Hepatocyte (in vitro differentiated cells): ENCODE measurements at places on chromosomes 5 and 9. TPM values are rescaled to one million over a fixed set of nuclear protein-coding genes. Genes with fewer than 3 reads are reported as not detected.

RNF208 gene
- 3.3 and 6.6 TPM in 2 replicates for polyA plus RNA-seq

ORM2 gene
- polyA plus RNA-seq = 80.9 and 136 TPM in 2 replicates

GFI1B gene
- not detected in 2 replicates for polyA plus RNA-seq

SLC34A3 gene
- polyA plus RNA-seq = 2.1 and 4.7 TPM in 2 replicates

MCIDAS gene
- 0.08 TPM in 1 of 2 replicates, not detected in the other for polyA plus RNA-seq

CCDC152 gene
- 26.4 and 46.1 TPM in 2 replicates for polyA plus RNA-seq

TAF11L5 gene
- polyA plus RNA-seq = not detected in 2 replicates

GFPT2 gene
- 44.6 and 46.6 TPM in 2 replicates for polyA plus RNA-seq

GRCh38 chr5:131787736-131788135 is 9.1 kb downstream of the FNIP1 start:
- no peaks in the 10 kb centered on the region for H3K4me1 ChIP-seq
- H3K4me3 ChIP-seq = no peak overlapping the region
- no peak overlapping the region for H3K27ac ChIP-seq
- H3K27me3 ChIP-seq = no peaks in the 10 kb centered on the region

DNA sequence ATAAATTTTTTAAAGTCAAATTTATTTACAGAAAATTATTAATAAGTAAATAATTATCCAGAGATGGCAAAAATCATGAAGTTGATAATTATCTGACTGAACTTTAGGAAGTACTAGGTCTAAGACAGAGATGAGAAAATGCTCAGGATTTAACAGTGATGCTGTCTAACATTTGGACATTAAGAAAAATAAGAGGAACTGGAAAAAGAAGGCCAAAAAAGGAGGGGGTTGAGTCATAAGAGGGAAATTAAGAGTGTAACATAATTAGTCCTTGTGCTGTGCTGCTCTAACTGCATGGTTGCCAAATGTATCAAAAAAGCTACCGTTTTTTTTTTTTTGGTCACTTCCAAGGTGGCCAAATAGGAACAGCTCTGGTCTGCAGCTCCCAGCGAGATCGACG is 35.4 kb upstream of the TUT7 start:
- DNase-seq = no peak
- H3K4me1 ChIP-seq = no peaks in the 10 kb centered on the region
- H3K27ac ChIP-seq = no peak overlapping the region
- no peaks in the 10 kb centered on the region for H3K27me3 ChIP-seq

GRCh38 chr5:80097451-80097850 is 62.3 kb downstream of the THBS4 start:
- no peaks in the 10 kb centered on the region for H3K36me3 ChIP-seq
- H3K27me3 ChIP-seq = no peaks in the 10 kb centered on the region
- no peak overlapping the region for H3K4me3 ChIP-seq
- H3K4me1 ChIP-seq = peaks cover 16% of the 10 kb centered on the region
- no peak overlapping the region for H3K27ac ChIP-seq

DNA sequence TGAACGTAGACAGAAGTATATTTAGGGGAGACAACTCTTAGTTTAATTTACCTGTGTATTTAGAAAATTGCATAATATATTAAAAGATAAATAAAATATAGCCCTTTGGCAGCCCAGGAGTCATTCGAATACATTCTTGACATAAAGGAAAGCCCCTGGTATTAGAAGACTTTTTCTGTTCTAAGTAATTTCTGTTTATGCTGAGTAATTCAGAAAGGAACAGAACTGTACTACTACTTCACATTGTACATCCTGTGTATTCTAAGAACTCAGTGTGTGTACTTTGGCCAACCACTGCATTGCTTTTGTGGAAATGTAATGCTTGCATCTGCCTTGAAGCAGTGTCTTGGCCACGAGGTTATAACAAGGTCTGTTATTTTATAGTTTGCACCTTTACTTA is 136.4 kb downstream of the KDM4C start:
- no peak overlapping the region for H3K27ac ChIP-seq
- H3K36me3 ChIP-seq = no peaks in the 10 kb centered on the region
- H3K4me1 ChIP-seq = peaks cover 16% of the 10 kb centered on the region
- no peak overlapping the region for H3K4me3 ChIP-seq
- no peak for DNase-seq

DNA sequence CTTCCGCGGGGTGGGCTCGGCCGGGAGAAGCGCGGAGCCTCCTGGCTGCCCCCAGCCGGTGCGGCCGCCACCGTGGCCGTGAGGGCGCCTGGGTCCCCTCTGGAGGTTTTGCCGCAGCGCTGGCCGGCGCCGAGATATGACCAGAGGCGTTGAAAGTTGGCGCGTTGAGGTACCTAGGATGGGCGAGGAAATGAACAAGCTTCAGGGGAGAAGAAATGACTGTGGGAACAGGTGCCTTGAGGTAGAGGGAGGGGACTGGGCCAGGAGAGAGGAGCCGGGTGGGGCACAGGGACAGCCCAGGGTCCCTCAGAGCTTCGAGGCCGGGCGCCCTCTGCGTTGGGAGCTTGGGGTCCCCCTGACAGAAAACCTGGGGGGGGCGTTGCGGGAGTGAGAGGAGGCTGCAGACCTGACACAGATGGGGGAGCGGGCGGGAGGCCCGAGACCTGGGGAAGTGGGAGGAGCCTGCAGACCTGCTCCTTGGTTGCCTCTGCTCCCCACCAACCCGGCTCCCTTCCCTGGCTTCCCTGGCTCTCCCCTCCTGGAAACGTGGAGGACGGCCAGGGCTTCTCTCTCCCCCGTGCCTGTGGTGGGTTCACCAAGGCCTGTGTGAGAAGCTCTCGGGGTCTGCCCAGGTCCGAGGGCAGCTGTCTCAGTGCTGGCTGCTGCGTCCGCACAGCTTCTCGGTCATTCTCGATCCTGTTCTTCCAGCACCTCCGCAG is 14.2 kb downstream of the RABL6 start:
- H3K36me3 ChIP-seq = no peaks in the 10 kb centered on the region
- no peak for DNase-seq
- no peak overlapping the region for H3K27ac ChIP-seq
- H3K4me3 ChIP-seq = no peak overlapping the region
- peaks cover 9% of the 10 kb centered on the region for H3K4me1 ChIP-seq

GRCh38 chr5:54881286-54882005 is 103.9 kb downstream of the ESM1 start:
- H3K4me1 ChIP-seq = peaks cover 5% of the 10 kb centered on the region
- H3K4me3 ChIP-seq = no peak overlapping the region
- no peaks in the 10 kb centered on the region for H3K36me3 ChIP-seq

- H3K27ac ChIP-seq = no peak overlapping the region
- no peak overlapping the region for H3K4me3 ChIP-seq
- no peaks in the 10 kb centered on the region for H3K36me3 ChIP-seq
- H3K4me1 ChIP-seq = no peaks in the 10 kb centered on the region
Observed at GRCh38 chr9:96720435-96720834, 57.5 kb downstream of the ZNF510 start.

- H3K27ac ChIP-seq = no peak overlapping the region
- no peaks in the 10 kb centered on the region for H3K4me1 ChIP-seq
- DNase-seq = no peak
- no peak overlapping the region for H3K4me3 ChIP-seq
- no peaks in the 10 kb centered on the region for H3K27me3 ChIP-seq
- H3K36me3 ChIP-seq = no peaks in the 10 kb centered on the region
Observed at GRCh38 chr9:101858026-101858425, 119.6 kb upstream of the GRIN3A start.

- H3K4me1 ChIP-seq = peaks cover 17% of the 10 kb centered on the region
- no peak overlapping the region for H3K4me3 ChIP-seq
- no peak overlapping the region for H3K27ac ChIP-seq
- DNase-seq = peak; percentile 49
- H3K36me3 ChIP-seq = no peaks in the 10 kb centered on the region
- H3K27me3 ChIP-seq = peaks cover 70% of the 10 kb centered on the region
Observed at GRCh38 chr9:137168904-137169856, 671 bp downstream of the LRRC26 start.

DNA sequence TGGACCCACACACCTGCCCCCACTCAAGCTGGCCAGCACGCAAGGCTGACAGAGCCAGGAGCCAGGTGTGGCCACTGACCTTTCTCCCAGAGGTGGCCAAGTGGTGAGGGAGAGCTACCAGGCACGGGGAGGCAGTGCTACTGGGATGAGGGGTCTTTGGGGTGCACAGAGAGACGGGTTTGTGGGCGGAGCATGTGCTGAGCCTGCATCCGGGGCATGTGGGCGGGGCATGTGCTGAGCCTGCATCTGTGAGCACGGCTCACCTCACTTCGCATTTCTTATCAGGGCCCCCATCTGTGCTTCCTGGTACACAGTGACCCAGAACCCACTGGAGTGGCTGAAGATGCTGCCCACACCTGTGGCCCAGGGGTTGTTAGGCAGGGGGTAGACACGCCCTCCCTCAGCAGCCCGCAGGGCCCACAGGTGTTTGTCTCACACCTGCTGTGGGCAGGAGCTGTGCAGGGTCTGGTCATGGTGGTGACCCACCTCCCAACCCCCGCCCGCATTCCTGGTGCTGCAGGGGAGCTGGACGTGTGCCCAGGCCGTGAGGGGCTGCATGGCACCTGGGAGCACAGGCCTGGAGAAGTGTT is 21.5 kb downstream of the CCDC187 start:
- DNase-seq = no peak
- H3K36me3 ChIP-seq = no peaks in the 10 kb centered on the region
- H3K27me3 ChIP-seq = peaks cover 8% of the 10 kb centered on the region
- H3K27ac ChIP-seq = no peak overlapping the region

DNA sequence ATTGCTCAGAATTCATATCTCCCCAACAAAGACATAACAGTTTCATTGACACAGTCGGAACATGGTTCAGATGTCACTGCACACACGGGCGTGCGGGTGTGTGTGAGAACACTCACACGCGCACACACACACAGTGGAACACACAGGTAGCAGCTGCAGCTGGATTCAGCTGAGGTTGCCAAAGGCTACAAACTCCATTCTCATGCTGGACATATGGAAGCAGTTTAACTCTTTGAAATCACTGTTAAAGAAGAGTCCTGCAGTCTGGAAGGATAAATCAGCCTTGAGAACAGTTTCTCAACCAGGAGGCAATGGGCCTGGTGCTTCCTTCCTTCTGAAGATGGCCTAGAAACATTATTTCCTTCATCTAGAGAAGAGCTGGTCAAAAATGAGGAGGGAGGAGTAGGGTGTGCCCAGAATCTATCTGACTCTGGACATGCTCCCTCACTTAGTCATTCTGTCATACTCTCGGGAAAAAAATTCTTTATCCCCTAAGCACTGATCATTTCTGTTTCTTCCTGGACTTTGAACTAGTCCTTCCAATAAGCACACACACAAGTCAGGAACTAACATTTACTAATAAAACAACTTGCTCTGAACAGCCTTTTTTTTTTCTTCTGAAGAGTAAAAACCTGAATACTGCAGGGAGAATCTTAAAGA is 160.6 kb downstream of the ZDHHC21 start:
- no peak overlapping the region for H3K4me3 ChIP-seq
- peaks cover 21% of the 10 kb centered on the region for H3K4me1 ChIP-seq
- H3K27me3 ChIP-seq = no peaks in the 10 kb centered on the region
- H3K27ac ChIP-seq = peak overlapping the region; percentile 68
- H3K36me3 ChIP-seq = no peaks in the 10 kb centered on the region

DNA sequence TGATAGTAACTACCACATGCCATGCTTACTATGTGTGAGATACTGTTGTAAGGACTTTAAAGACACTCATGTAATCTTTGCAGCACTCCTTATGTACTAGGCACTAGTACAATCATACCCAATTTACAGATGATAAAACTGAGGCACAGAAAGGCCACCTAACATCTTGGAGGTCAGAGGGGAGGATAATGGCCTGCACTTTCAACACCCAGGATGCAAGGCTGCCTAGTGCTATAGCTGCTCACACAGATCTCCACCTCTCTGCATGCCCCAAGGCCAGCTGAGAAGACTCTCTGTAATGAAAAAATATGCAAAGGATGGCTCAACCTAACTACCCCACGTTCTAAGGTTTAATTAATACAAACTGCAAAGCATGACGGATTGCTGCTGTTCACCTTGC is 57.2 kb downstream of the GNAQ start:
- H3K27ac ChIP-seq = no peak overlapping the region
- no peak overlapping the region for H3K4me3 ChIP-seq
- no peaks in the 10 kb centered on the region for H3K36me3 ChIP-seq
- DNase-seq = no peak
- H3K27me3 ChIP-seq = no peaks in the 10 kb centered on the region
